ENCODE measurements at places on chromosomes 3 and 15.

- no peak for DNase-seq
Observed at GRCh38 chr3:151434151-151434890, 26.5 kb downstream of the IGSF10 start.

- DNase-seq, result no peak
Observed at GRCh38 chr3:138461896-138462295, 27.5 kb downstream of the ESYT3 start.

DNA sequence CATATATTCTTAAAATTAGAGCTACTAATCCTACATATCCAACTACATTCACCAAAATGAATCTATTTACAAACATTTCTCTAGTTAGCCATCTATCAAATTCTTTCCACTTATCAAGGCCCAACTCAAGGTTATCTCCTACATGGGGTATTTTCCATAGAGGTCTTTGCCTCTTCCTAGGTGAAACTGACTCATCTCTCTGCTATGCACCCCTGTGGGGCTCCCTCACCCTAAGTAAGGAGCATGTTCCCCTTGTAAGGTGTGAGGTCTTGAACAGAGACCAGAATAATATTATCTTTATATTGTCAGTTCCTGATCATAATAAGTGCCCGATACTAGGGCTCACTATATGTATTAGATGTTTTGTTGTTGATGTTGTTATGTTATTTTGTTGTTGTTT is 74.6 kb upstream of the TSC22D2 start:
- DNase-seq, result no peak

- DNase-seq, result no peak
Observed at GRCh38 chr3:39812537-39812936, 3.1 kb downstream of the MYRIP start.

- no peak for DNase-seq
Observed at GRCh38 chr3:99760629-99761028, 57.0 kb upstream of the CMSS1 start.

DNA sequence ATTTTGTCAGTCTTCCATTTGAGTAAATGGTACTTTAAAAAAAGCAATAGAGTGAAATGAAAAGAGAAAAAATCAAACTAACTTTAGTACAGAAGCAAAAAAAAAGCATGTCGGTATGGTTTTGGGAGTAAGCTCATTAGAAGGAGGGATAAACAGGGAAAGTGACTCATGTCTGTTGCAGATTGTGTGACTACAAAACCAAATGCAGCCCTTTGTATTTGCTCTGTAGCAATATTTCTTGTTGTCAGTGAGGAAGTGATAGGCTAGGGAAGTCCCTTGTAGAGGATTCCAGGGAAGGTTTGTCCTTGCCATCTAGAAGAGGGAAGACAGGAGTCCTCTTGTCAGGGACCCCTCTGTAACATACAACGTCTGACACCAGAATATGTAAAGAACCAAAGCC is 150.5 kb upstream of the POU1F1 start:
- no peak for DNase-seq

DNA sequence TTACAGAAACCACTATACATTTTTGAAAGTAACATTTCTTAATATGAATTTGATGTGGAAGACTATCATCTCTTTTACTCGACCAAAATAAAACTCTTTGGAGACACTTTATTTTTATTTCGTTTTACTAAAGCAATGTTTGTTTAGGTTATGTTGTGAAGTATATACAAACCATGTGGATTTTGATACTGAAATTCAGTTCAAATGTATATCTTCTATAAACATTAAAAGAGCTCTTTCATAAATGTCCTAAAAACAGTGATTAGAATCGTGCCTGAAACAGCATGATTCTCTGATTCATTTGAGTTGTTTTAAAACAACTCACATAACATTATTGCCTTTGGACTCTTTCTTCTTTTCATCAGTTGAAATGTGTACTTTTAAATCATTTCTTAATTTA is 373.7 kb upstream of the GOLIM4 start:
- no peak for DNase-seq

- DNase-seq, result peak; percentile 62
Observed at GRCh38 chr15:31302778-31303725, 23.6 kb upstream of the KLF13 start.

DNA sequence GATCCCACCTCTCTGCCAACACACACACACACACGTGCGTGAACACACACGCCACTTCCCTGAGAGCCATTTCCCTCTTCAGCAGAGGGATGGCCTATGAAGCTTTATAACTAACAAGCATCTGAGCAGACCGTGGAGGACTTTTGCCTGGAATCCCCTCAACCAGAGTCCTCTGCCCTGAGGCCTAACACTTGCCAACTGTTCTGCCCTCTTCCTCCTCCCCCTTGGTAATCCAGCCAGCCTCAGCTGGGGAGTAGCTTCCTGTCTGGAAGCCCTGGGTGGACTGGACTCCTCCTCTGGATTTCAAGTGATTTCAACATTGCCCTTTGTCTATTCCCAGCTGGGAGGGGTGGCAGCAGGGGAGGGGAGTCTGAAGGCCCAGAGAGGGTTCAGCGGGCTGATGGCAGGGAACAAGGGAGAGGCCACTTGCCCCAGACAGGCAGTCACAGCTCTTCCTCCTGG is 68.4 kb upstream of the HACD2 start:
- peak; percentile 57 for DNase-seq

GRCh38 chr15:72382146-72382545 is 6.3 kb upstream of the HEXA start:
- no peak for DNase-seq

- DNase-seq, result no peak
Observed at GRCh38 chr3:128949158-128949557, 44.7 kb downstream of the CFAP92 start.

- DNase-seq, result no peak
Observed at GRCh38 chr3:152790651-152791387, 44.1 kb upstream of the P2RY1 start.

DNA sequence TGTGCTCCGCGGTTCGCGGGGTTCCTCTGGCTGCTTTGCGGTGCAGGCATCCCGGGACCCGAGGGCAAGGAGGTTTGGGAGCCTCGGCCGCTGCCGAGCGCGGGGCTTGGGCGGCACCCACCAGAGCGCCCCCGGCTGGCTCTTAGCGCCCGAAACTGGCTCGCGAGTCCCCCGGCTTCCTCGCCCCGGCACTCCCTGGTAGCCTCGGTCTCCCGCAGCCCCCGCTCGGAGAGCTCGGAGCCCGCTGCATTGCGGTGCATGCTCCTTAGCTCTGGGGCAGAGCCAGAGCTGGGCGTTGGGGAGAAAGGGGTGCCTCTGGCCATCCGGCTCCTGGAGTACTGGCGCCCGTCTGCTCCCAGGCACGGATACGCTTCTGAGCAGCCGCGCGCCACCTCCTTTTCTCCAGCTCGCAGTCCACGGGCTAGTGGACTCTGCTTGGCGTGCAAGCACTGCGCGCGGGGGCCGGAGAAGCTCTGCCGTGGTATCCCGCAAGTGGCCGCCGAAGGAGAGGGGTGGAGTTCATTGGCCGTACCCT is 753 bp downstream of the EPHB1 start:
- peak; percentile 35 for DNase-seq

DNA sequence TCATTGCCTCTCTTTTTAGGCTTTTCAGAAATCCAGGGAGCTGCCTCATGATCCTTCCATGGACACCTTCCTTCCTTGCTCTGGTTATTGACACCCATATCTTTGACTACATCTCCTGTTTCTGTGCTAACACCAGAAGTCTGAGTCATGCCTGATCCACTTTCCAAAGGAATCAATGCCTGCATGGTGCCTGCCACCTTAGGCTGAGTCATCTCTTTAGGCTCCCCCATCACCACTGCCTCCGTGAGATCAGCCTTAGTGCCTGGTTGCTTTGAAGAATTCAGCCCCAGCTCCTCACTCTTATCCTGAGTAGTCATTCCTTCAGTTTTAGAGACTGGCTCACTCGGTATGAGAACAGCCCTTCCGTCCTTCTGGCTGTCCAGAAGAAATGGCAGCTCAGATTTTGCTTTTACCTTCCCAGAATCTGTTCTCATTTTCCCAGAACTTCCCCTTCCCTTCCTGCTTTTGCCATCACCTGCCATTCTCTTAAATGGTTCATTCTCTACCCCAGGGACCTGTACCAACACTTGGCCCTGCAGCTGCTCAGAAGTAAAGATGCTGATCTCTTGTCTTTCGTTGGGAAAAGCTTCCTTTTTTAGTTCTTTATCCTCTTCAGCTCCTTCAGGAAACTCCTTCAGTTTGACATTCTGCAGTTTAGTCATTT is 105.3 kb downstream of the MAP4 start:
- DNase-seq, result no peak

DNA sequence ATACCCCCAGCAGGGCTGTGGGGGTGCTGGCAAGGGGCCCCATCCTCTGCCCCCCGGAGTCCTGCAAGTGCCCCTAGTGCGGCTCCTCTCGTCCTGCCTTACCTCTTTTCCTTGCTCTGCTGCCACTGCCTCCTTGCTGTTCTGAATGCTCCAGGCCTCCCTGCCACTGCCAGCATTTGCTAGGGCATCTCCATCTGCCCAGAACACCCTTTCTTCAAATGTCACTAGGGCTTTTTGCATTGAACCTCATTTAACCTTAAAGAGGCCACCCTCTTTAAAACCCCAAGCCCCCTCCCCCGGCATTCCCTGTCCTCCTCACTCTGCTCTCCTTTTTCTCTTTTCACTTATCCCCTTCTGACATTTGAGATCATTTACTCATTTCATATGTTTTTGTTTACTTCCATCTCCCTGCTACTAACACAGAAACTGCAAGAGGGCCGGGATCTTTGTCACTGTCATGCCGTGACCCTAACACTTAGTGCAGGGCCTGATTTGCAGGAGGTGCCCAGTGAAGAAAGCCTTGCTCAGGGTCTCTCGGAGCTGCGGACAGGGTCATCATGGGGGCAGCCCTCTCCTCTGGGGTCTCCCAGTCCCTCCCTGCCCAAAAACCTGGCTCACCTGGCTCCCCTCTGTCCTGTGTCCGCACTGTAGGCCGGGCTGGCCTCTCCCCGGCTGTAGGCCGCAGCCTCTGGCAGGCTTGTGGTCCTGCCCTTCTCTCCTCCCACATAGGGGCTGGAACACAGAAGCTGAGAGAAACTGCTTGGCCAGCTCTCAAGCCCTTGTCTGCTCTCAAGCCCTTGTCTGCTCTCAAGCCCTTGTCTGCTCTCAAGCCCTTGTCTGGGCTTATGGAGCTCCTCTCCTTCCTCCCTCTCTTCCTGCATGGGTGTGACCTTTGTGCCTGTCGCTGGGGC is at the start of gene ACOX2:
Gene ACOX2 (minus strand): TSS at position 690 of the 911 bp plus-strand sequence. CDS start 2,084 bp downstream, outside the sequence.
- DNase-seq, result peak; percentile 86

GRCh38 chr3:49026536-49026935 is 2.7 kb downstream of the IMPDH2 start:
- DNase-seq, result no peak

DNA sequence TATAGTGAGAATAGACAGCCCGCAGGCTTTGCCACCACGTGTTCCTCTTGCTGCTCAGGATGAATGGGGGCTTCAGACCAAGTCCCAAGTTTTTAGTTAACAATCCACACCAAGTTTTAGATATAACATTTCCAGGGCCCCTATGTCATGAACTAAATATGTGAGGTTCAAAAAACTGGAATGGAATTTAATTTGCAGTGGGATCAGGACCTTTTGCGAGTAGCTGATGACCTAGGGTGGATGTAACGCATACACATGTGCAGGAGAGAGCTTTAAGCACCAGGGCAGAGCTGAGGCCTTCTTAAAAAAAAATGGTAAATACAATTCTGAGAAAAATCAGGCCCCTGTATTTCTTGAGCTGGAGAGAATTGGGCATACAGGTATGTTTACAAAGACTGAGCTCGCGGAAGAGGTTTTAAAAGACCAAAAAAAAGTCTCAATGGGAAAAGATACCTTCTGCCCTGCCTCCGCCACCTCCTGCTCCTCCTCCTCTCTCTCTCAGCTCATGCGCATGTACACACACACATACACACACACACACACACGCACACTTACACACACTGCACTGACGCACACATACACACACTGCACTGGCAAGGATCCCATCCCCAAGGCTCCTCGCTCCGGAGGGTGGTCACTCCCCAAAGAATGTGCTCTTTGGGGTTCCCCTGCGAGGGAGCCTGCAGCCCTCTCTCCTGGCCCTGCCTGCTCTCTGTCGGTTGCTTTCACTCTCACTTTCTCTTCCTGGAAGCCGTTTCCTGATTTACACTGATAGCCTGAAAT is 48.2 kb upstream of the IGF1R start:
- peak; percentile 29 for DNase-seq

DNA sequence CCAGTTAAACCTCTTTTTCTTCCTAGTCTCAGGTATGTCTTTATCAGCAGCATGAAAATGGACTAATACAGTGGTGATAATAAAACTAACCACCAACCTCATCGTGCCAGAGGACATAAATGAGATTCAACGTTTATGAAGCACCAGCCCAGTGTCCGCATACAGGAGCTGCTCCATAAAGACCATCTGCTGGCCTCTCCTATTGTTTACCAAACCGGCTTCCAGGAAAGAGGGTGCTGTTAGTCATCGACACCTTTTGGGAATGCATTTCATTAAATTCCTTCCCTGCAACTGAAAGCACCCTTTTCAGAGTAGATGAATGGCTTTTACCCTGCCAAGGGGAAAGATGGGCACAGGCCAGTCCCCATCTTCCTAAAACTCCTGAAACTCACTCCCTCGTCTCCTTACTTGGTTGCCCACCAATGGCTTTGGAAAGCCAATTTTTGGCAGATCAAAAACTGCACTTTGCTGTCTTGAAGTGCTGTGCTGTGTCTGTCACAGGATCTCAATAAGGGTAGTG is 122.1 kb downstream of the AQP9 start:
- no peak for DNase-seq

DNA sequence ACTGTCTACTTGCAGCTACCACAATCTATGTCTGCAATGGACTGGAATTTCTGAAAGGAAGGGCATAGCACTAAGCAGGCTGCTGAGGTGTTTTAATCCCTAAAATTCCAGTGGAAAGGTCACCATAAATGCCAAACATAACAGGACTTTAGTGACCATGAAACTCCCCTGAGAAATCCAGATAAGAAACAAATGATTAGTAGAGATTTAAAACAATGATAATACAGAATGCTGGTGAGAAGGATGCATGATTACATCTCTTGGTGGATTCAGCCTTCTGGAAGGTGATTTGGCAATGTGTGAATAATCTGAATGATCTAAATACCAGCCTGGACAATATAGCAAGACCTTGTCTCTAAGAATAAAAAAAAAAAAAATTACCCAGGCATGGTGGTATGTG is 475.0 kb upstream of the CBLB start:
- DNase-seq, result no peak

DNA sequence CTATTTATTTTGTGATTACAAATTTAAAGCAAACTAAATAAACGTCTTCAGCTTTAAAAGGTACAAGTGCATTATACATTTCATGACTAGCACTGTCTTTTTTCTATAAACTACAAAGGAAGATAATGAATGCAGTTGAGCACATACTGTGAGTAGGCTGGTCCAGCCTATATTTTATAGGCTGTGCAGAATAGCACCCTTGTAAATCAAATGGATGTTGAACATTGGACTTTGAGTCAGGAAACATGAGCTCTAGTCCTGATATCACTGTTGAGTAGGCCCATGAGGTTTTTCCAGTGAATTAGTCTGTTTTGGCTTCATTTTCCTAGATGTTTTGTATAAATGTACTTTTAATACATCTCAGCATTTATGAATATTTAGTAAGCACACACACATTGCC is 447.3 kb upstream of the KCNMB2 start:
- no peak for DNase-seq
